Esophagus squamous epithelium (tissue), 5 donors: ENCODE measurements at places on chromosomes 6 and 20. TPM values are rescaled to one million over a fixed set of nuclear protein-coding genes. Genes with fewer than 3 reads are reported as not detected.

The SLC22A7 gene
- total RNA-seq = not detected

- DNase-seq = no peak
- H3K27ac ChIP-seq = no peak overlapping the region
- no peak overlapping the region for H3K4me3 ChIP-seq
- H3K4me1 ChIP-seq = peaks cover 43% of the 10 kb centered on the region
Observed at GRCh38 chr6:156988276-156989158, 211.3 kb downstream of the ARID1B start.

- no peaks in the 10 kb centered on the region for H3K27me3 ChIP-seq
- no peak overlapping the region for H3K27ac ChIP-seq
- H3K4me3 ChIP-seq = no peak overlapping the region
- DNase-seq = no peak
- H3K4me1 ChIP-seq = no peaks in the 10 kb centered on the region
- no peaks in the 10 kb centered on the region for H3K36me3 ChIP-seq
Observed at GRCh38 chr6:137919837-137920730, 53.0 kb downstream of the TNFAIP3 start.

The FAM110A gene
- 31.2 TPM for total RNA-seq

DNA sequence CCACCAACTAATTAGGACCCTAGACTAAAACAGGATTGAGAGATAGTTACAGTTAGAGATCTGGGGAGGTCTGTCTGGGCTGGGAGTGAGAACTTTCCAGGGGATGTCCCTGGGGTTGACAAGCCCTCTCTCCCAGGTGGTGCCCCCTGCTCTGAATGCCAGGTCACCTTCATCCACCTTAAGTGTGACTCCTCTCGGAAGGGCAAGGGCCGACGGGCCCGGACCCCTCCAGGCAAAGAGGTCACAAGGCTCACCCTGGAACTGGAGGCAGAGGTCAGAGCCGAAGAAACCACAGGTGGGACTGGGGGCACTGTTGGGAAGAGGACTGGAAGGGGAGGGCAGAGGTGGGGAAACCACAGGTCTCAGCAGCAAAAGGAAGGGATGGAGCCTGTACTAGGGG is 17.0 kb upstream of the ZNF76 start:
- no peaks in the 10 kb centered on the region for H3K36me3 ChIP-seq
- H3K27me3 ChIP-seq = no peaks in the 10 kb centered on the region
- no peak overlapping the region for H3K4me3 ChIP-seq
- no peak overlapping the region for H3K27ac ChIP-seq
- H3K4me1 ChIP-seq = peaks cover 4% of the 10 kb centered on the region

The TSHZ2 gene
- 22.0 TPM for total RNA-seq

GRCh38 chr6:114033606-114034005 is 62.7 kb upstream of the HDAC2 start:
- no peak for DNase-seq
- H3K27ac ChIP-seq = no peak overlapping the region
- no peaks in the 10 kb centered on the region for H3K36me3 ChIP-seq
- H3K27me3 ChIP-seq = no peaks in the 10 kb centered on the region

DNA sequence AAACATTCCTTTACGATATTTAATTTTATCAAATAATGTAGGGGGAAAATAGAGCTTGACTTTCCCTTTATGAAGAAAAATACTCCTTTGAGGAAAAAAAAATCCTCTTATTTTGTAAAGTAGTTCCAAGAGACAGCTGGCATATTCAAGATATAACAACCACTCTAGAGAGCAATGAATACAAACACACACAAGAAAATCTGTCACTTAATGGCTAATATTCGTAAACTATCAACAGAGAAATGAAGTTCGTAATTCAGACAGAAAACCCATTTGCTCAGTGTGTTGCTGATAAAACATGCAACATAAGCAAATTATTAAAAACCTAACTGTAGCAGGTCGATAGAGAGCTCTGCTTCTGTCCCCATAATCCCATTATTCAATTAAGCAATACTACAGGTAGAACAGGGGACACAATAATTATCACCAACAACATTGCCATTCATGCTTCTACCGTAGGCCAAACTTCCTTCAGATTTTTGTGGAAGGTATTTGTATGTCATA is 714.4 kb upstream of the MARCKS start:
- no peak for DNase-seq
- no peaks in the 10 kb centered on the region for H3K4me1 ChIP-seq
- no peaks in the 10 kb centered on the region for H3K27me3 ChIP-seq
- no peak overlapping the region for H3K4me3 ChIP-seq
- no peak overlapping the region for H3K27ac ChIP-seq

The EFCAB8 gene
- total RNA-seq = not detected

The C6orf58 gene
- total RNA-seq = 0.85 TPM

- no peaks in the 10 kb centered on the region for H3K4me1 ChIP-seq
- peaks cover 96% of the 10 kb centered on the region for H3K36me3 ChIP-seq
- H3K27ac ChIP-seq = no peak overlapping the region
- DNase-seq = no peak
- no peak overlapping the region for H3K4me3 ChIP-seq
- H3K27me3 ChIP-seq = no peaks in the 10 kb centered on the region
Observed at GRCh38 chr6:144544266-144544830, 259.2 kb downstream of the UTRN start.

GRCh38 chr6:71463061-71463460 is 174.4 kb downstream of the OGFRL1 start:
- no peaks in the 10 kb centered on the region for H3K4me1 ChIP-seq
- no peak for DNase-seq
- no peaks in the 10 kb centered on the region for H3K36me3 ChIP-seq
- H3K27me3 ChIP-seq = no peaks in the 10 kb centered on the region
- peak overlapping the region; percentile 23 for H3K27ac ChIP-seq

The FAM217A gene
- not detected for total RNA-seq

- H3K27me3 ChIP-seq = no peaks in the 10 kb centered on the region
- peak overlapping the region; percentile 91 for H3K27ac ChIP-seq
- no peak for DNase-seq
Observed at GRCh38 chr6:44128020-44128917, 915 bp downstream of the TMEM63B start.

- H3K4me1 ChIP-seq = peaks cover 14% of the 10 kb centered on the region
- no peaks in the 10 kb centered on the region for H3K36me3 ChIP-seq
- H3K27me3 ChIP-seq = no peaks in the 10 kb centered on the region
- no peak overlapping the region for H3K4me3 ChIP-seq
- DNase-seq = no peak
Observed at GRCh38 chr6:37618916-37619590, 78.6 kb downstream of the MDGA1 start.

The OR2W1 gene
- not detected for total RNA-seq

DNA sequence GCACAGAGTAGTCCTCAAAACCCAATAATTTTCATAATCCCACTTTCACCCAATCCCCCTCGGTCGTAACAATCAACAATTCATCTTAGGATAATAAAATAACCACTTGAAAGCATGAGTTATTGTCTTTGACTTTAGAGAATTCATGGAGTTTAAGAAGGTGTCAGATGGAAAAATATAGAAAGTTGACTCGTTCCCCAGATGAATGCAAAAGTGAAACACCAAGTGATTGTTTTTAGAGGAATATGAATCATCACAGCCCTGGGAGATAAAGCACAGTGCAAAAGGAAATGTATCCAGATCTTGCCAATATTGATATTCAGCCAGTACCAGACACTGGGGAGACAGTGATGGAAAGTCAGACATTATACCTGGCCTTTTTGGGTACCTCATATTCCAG is 860.5 kb downstream of the DHX35 start:
- no peak overlapping the region for H3K27ac ChIP-seq
- no peak for DNase-seq
- peaks cover 38% of the 10 kb centered on the region for H3K4me1 ChIP-seq
- no peaks in the 10 kb centered on the region for H3K27me3 ChIP-seq
- no peak overlapping the region for H3K4me3 ChIP-seq

The KHDC1L gene
- not detected for total RNA-seq
